ENCODE measurements at places on chromosomes 12 and 14. TPM values are rescaled to one million over a fixed set of nuclear protein-coding genes. Genes with fewer than 3 reads are reported as not detected.

DNA sequence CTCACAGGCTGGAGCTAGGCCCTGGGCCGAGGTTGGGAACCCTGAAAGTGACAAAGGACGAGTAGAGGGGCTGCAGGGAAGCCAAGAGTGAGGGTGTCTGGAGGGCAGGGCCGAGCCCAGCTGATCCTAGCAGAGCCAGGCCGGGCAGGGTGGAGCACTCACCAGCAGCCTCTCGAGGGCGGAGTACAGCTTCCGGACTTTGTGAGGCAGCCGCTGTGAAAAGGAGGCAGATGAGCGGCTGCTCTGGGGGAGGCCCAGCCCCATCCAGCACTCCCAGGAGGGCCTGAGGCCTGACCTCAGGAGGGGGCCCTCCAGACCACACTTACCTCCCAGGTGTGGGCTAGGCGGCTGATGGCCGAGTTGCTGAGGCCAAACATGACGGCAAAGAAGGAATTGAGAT is 14.7 kb upstream of the ENDOU start:
- DNase-seq: no peak

- DNase-seq: no peak
These were observed 2.4 kb downstream of the CRIP2 start for GRCh38 chr14:105476831-105477659.

GRCh38 chr12:70590549-70591226 is 46.5 kb downstream of the PTPRB start:
- no peak for DNase-seq

GRCh38 chr14:66369157-66369697 is 116.9 kb upstream of the CCDC196 start:
- no peak for DNase-seq

DNA sequence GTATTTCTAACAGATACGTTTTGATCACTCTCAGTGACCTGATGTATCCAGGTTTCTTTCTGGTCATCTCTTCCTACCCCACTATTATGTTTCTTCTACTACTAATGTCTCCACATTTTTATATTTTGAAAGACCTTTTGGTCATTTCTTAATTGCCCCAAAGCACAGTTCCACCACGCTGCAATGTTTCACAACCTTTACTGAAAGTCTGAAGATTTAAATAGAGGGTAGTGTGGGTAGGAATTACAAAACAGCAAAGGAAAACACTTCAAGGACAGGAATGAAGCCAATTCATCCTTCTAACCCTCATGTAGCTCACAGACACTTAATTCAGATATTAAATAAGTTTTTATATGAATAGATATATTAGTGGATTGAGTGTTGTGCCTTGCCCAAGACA is 36.1 kb upstream of the SLC16A7 start:
- DNase-seq: no peak

DNA sequence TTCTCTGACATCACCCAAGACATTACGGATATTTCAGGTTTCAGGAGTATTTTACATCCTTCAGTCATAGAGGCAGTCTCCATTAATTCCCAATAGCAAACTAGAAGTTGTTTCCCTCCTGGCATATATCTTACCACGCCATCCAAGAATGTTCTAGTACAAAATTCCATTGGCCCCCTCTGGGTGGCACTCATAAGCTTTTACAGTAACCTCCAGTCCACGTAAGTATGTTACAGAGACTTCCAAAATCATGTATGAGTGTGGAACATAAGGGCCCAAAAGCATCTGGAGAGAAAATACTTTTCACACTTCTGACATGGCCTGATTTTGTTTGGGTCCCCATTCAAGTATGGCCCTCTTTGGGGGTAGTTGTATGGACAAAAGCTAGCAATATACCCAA is 58.1 kb upstream of the DHRS4 start:
- no peak for DNase-seq

DNA sequence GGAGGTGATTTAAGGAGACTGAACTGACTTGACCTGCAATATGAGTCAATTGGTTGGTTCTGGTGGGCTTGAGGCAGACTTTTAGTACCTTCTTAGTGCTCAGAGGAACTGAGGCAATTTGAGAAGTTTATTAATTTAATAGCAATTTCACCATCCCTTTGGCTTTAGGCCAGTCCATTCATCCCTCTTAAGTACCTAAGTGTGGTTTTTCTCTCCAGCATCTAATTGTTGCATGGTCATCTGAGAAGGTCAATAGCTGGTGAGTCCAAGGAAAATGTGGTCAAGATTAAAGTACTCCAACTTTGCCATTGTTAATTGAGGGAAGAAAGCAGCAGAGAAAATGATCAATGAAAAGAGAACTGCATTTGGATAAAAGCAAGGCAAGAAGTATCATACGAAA is 115.4 kb upstream of the DYRK2 start:
- DNase-seq: no peak

- no peak for DNase-seq
These were observed 26.8 kb downstream of the ANKS1B start for GRCh38 chr12:99957866-99958466.

GRCh38 chr12:1919763-1920162 is 1.3 kb upstream of the CACNA2D4 start:
- no peak for DNase-seq

DNA sequence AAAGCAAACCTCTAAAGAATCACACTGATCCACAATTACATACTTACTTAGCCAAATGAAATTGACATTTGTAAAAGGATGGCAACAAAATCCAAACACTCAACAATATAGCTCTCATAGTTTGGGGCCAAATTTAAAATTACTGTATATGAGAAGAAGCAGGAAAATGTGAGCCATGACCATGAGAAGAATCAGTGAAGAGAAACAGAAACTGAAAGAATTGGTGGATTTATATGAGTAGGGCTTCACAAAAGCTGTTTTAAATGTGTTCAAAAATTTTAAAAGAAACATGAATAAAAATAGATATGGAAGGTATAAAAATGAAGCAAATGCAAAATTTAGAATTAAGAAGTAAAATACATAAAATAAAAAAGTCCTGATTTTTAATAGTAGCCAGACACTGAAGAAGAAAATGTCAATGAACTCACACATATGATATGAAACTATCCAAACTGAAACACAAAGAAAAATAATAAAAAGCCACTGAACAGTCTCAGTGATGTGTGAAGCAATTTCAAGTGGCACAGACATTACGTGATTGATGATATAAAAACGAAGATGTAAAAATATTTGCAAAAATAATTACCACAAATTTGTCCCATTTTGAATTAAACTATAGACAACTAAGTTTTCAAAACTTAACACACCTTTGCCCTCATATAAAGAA is 87.9 kb upstream of the MDGA2 start:
- DNase-seq: no peak

- DNase-seq: no peak
These were observed 356.1 kb downstream of the CEP128 start for GRCh38 chr14:80585506-80585835.

- DNase-seq: no peak
These were observed 49.6 kb downstream of the ST8SIA1 start for GRCh38 chr12:22284871-22285270.

- no peak for DNase-seq
These were observed 153.2 kb downstream of the NAV3 start for GRCh38 chr12:77983859-77984258.

DNA sequence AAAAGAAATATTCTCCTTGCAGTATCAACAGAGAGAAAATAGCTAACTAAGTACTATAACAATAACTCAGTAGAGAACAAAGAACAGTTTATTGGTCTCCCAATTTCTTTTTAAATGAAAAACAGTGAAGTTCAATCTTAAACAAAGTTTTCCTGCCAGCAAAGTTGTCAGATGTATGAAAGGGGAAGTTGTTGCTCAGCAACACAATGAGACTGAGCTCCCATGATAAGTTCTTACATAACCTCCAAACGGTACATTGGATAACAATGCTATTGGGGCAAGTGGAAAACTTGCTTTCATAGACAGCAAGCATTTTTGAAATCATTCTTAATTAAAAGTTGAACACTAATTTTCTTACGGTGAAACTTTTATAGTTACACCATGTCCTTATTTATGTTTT is 94.9 kb downstream of the ALG10B start:
- DNase-seq: no peak

- DNase-seq: no peak
These were observed 58.7 kb upstream of the BEGAIN start for GRCh38 chr14:100645982-100646314.

GRCh38 chr12:6899837-6900519 is 4.6 kb upstream of the LRRC23 start:
- DNase-seq: no peak

DNA sequence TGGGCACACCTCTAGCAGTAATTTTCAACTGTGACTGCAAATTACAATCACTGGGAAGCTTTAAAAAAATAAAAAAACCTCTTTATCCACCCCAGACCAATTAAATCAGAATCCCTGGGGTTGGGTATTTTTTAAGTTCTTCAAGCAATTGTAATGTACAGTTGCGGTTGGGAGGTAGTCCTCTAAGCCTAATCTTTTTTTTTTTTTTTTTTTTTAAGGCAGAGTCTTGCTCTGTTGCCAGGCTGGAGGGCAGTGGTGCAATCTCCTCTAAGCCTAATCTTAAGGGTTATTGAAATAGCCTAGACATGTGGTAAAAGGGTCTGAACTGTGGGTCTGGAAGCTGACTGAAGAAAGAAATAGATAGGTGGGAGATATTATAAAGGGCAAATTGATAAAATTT is 230.5 kb downstream of the AKAP6 start:
- DNase-seq: no peak

GRCh38 chr12:105865886-105866285 is 272.9 kb downstream of the NUAK1 start:
- no peak for DNase-seq

DNA sequence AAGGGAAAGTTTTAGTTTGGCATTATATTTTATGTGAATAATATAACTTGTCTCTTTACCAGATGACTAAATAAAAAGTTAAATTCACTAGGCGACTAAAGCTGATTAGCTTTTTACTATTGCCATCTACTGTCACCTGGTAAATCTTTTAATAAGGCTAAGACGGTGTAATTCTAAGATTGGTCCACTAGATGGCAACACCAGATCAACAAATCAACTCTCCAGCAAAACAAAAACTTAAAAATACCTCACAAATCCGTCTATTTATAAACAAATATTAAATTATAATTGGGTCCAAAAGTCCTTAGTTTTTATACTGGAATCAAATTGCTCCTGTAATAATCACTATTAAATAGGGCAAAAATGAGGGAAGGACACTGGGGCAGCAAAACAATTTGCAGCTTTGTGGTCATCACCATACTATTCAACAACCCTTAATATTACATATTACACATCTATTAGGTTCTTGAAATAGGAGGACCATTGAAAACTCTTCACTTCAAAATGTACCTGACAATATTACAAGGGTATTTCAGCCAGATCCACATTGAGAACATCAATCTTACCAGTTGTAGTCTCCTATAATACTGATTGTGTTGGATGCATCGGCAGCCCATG is 47.9 kb downstream of the GALC start:
- DNase-seq: peak; percentile 50

DNA sequence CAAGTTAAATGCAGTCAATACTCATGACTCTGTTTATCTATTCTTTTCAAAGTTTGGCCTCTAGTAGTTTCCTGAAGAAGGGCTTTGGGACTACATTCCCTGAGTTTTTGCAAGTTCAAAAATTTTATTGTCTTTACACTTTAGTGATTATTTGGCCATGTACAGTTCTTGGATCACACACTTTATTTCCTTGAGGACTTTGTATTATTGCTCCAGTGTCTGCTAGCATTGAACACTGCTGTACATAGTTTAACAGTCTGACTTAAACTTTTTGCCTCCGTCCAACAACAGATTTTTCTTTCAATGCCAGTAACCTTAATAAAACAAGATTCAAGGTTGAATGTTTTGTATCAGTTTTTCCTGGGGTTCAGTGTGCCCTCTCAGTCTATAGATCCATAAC is 132.3 kb downstream of the DERA start:
- DNase-seq: no peak

GRCh38 chr14:101209594-101209993 is 306.1 kb upstream of the RTL1 start:
- DNase-seq: no peak

DNA sequence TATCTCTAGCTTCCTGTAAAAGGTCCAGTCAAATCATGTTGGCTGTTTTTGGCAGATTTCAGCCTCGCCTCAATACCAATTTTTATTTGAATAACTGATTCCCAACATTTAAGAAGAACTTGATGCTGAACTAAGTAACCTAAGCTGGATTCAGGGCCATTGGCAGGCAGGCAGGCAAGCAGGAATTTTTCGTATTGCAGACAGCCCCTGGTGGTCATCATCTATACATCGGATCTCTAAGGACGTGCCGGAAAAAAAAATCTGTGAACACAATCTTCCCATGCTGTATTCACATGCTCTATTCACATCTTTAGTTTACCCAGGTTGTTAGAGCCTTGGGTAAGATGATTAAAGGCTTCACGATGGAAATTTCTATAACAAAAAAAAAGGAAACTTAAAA is 7.0 kb downstream of the VCPKMT start:
- no peak for DNase-seq

- DNase-seq: no peak
These were observed 351.1 kb upstream of the FLRT2 start for GRCh38 chr14:85178864-85179263.

DNA sequence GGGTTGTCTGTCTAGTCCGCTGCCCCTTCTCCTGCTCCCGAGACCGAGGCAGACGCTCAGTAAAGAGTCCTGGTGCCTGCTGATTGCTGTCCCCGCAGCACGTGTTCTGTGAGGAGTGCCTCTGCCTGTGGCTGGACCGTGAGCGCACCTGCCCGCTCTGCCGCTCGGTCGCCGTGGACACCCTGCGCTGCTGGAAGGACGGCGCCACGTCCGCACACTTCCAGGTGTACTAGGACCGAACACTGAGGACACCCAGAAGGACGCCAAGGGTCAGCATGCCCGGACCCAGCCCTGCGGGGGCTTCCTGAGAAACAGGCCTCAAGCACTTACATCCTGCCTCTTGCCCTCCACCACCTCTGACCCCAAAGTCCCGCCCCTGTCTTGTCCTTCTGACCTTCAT is 32.0 kb downstream of the HRK start:
- DNase-seq: no peak

The VPS33A gene
- total RNA-seq: 20.2 TPM

The BCAT1 gene
- 0.70 TPM for total RNA-seq

The HSPA2 gene
- total RNA-seq: 2.5 TPM

The VRTN gene
- total RNA-seq: not detected

The HNRNPA1 gene
- total RNA-seq: 1,019 TPM

The SIRT4 gene
- 1.6 TPM for total RNA-seq

The MMP17 gene
- not detected for total RNA-seq

The CMA1 gene
- total RNA-seq: not detected

The FITM1 gene
- 2.0 TPM for total RNA-seq

The CEBPE gene
- total RNA-seq: 1.7 TPM

The EFS gene
- not detected for total RNA-seq

The HSPB8 gene
- not detected for total RNA-seq

The WNT5B gene
- total RNA-seq: not detected

The LIN7A gene
- not detected for total RNA-seq

The GXYLT1 gene
- total RNA-seq: 7.2 TPM

The SYT1 gene
- total RNA-seq: not detected

The MMAB gene
- total RNA-seq: 23.6 TPM
